GOT3 (cell line): ENCODE measurements at places on chromosomes 11 and 22.

DNA sequence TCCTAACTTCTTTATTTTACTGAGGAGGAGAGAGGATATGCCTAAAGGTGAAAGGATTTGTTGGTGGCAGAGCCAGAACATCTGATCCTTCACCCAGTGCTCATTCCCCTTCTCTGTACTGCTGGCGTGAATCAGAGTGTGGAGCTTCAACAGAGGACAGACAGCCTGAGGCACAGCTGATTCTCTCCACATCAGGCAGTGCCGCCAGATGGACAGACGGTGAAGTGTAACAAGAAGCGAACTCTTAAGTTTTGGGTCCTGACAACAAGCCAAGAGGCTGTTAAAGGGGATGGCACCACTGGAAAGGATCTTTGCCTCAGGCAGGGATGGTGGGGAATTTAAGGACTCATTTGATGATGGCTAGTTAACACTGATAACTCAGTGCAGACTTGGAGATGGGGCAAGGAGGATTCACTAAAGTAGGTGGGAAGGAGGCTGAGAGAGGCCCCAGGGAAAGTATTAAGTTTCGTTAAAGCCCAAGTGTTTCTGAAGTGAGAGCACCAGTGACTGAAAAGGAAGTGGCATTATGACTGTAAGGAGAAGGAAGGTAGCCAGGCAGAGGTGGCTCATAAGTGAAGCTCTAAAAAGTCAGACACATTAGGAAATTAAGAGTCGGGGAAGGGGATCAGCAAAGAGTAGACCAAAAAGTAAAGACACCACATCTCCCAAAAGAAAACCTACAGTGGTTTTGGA, 81.3 kb downstream of the CLPB start:
- no peak for DNase-seq

GRCh38 chr22:27748751-27749191, 52.8 kb downstream of the MN1 start:
- no peak for DNase-seq

DNA sequence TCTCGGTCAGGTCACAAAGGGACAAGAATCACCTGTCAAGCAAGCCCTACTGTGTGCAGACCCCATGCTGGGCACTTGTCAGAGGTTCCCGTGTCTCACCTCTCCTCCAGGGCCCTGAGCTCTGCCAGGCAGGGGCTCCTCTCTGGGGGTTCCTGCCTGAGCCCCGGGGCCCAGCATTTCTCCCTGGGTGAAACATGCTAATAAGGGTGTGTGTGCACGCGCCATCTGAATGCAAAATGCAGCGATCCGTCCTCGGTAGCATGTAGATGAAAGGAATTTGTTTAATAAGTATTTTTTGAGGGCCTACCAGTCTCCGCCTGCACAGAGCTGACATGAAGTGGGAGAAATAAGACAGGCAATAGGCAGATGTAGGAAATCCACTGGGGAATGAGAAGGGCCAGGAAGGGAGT, 5.8 kb downstream of the ELFN2 start:
- no peak for DNase-seq

DNA sequence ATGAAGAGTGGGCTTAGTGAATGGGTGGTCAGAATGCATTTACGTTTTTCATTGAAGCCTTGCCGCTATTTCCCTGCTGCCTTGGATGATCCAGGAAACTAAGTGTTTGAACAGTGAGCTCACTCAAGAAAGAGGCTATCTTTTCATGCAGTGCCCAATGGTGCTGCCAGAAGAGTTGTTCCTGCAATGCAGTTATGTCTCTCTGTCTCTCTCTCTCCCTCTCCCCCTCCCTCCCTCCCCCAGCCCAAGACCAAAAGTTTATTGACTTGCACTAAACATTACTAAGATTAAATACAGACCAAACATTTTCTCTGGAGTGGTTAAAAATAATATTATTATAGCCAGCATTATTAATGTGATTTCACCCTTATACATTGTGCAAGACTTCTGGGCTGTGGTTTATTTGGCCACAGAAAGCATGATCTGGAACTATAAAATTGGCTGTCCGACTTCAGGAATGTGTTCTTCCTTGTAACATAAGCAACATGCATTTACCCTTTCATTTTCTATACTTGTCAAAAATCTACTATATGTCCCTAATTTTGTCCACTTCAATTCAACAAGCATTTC, 6.6 kb upstream of the FUT4 start:
- DNase-seq = no peak

- no peak for DNase-seq
Observed at GRCh38 chr11:104462341-104462740, 298.4 kb upstream of the PDGFD start.

DNA sequence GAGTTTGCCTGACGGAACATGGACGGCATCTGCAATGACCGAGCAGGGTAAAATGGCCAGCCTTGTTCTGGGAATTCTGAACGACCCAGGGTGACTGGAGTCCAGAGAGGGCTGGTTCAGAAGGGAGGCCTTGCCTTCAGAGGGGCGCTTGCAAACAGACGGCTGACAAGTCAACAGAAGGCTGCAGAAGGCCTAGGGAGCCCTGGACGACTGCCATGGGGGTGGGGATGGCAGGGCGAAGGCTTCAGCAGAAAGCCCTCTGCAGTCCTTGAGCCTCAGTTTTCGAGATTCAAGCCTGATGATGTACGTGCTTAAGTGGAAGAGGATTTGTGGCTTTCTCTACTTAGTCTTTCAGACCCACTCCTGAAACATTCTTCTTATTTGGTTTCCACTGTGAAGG, 117.1 kb upstream of the TBCEL start:
- DNase-seq = no peak

DNA sequence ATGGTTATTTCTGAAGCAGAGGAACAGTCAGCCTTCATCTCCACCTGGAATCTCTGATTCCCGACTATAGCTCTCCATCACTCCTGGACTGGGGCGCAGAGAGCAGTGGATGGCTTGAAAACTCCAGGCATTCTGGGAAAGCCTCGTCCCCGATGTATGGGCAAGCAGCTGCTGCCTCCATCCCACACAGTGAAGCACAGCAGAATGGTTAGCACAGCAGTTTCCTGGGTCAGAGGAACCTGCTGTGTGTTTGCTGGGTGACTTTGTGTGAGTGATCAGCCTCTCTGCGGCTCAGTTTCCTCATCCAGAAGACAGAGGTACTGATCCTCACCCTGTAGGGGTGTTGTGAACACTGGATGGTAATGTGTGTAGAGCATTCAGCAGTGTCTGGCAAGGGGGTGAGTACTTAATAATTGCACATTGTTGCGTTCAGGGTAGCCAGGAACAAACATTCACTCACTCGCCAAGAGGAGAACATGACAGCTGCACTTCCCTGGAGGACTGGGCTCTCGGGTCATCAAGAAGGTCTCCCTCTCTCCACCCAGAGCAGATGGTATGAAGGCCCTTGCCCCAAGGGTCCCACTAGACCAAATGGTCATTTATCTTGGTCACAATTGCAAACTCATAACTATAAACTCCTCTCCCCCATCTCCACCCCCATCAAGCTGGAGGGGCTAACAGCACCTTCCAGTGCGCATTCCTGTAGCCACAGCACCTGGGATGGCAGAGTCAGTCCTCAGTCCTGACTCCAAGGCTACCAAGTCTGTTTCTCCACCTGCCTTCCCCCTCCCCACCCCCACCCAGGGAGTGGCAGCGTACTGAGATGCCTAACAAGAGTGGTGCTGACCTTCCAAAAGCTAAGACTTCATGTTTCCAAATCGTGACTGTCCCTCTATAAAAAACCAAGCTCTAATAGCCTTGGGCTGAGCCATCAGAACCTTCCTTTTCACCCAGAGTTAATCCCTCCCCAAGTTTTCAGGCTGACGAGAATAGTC, 1.5 kb upstream of the CHST1 start:
- DNase-seq = no peak
